ENCODE measurements at places on chromosomes 1 and 21.

DNA sequence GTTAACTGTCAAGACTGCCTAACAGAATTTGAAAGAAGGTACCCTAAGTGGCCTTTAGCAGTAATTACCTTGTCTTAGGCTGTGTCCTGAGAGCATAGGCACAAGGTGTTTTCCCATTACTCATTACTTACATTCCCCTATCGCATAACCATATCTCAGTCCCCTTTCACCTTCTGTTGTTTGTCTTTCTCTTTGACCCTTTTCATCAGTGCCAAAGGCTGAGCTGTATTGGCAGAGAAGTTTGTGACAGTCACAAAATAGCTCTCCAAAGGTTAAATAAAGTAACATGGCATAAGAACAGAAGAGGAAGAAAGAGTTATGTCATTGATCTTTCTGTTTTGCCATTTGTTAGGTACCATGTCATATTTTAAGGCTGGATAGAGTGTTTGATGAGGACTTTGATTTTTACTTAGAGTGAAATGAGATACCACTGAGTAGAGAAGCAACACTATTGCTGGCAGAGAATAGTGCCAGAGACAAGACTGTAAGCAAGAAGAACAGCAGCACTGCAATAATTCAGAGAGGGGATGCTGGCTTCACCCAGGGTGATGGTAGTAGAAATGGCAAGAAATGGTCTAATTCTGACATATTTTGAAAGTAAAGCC lies 497.8 kb downstream of the TTLL7 start:
- DNase-seq, result no peak

- no peak for DNase-seq
Measured at GRCh38 chr1:228151180-228151925, 1.6 kb downstream of the GJC2 start.

DNA sequence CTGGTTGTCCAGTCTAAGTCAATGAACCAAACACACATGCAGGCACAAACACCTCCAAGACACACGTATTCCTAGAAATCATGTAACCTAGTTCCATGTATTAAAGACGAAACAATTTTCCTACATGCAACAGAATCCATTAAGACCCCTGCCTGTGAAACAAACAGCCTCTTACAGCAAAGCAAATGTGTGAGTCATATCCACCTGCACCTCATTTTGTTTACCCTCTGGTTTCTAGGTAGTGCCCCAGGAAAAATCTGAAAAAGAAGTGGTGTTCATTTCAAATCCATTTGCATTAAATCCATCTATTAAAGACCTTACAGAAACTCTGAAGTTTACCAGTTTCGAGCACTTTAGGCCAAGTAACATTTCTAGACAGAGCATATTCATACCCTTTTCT lies 74.1 kb downstream of the VCAM1 start:
- no peak for DNase-seq

DNA sequence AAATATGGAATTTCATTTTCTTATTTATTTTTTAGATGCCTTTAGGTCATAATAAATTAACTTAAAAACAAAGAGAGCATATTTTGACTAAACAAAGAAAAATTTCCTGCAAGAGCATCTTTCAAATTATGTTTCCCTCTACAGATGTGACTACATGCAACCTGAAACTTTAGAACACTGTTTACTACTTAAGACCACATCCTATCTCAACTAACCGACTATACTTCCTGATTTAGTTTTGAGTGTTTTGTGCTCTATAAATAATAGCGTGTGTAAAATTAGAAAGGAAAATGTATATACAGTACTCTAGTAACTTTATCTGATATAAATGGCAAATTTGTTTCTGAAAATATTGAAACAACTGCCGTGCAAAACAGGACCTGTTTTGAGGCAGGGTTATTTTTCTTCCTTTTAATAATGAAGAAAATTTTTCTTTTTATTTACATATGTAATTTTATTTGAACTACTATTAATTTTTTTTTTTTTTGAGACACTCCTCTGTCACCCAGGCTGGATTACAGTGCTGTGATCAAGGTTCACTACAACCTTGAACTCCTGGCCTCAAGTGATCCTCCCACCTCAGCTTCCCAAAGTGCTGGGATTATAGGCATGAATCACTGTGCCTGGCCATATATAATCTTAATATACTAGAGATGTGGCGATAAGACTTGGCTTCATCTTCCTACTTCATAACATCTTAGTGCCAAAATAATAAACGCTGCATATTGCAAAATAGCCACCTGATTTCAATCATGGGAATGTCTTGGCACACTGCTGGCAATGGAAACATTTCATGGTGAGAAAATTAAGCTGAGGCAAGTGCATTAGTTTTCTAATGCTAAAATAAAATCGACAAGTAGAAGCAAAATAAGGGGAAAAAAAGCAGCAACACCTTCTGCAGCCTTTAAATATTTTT lies 12.3 kb downstream of the ZRANB2 start:
- no peak for DNase-seq

- DNase-seq, result no peak
Measured at GRCh38 chr1:6126028-6126427, 54.1 kb downstream of the CHD5 start.

- no peak for DNase-seq
Measured at GRCh38 chr1:1835546-1835945, 55.3 kb downstream of the GNB1 start.

GRCh38 chr1:221416142-221416541 lies 325.7 kb downstream of the DUSP10 start:
- no peak for DNase-seq

GRCh38 chr1:6068932-6069331 lies 23.2 kb downstream of the KCNAB2 start:
- DNase-seq, result no peak

GRCh38 chr1:29456685-29457435 lies 220.5 kb downstream of the PTPRU start:
- DNase-seq, result no peak

DNA sequence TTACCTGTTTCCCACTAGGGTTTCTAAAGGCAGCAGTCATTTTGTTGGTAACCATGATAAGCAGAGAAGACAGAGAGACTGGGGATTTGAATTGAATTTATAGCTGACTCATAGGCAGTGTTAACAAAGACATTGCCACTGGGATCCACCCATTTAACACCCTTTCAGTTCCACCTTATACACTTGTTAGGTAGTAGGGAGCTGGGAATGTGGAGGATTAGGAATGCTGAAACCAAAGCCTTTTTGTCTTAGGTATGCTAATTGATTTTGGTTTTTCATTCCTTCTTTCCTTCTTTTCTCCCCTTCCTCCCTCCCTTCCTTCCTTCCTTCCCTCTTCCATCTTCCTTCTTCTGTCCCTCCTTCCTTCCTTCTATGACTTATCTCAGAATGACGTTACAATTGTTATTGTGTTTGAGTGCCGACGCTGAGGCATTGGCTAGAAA lies 7.5 kb upstream of the EVI5 start:
- DNase-seq, result no peak

DNA sequence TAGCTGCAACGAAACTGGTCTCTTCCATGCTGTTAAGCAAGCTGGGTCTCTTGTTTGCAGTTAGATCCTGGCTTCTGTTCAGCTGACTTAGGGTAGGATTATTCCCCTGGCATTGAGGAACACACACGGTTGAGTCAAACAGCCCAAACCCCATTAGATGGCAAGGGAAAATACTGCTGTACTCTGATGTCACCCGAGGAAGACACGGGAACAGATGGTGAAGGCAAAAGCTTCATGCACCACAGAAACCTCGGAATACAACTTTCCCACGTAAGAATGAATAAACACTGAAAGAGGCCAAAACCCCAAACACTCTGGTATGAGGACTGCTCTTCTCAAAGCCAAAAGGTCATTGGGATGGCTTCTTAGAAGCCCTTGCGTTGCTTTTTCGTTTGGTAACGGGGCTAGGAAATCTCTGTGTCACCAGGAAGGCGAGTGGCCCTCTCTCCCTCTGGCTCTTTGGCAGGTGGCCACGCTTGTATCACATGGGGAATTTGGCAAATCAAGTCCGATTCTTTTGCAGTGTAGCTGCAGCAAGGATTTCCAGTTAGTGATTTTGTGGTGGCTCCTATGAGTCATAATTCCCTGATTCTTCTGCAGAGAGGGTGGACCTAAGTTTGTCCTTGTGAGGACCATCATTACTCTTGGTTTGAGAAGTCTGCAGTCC lies 16.7 kb upstream of the LYST start:
- no peak for DNase-seq

- DNase-seq, result no peak
Measured at GRCh38 chr1:46412893-46413595, 18.9 kb downstream of the FAAH start.

DNA sequence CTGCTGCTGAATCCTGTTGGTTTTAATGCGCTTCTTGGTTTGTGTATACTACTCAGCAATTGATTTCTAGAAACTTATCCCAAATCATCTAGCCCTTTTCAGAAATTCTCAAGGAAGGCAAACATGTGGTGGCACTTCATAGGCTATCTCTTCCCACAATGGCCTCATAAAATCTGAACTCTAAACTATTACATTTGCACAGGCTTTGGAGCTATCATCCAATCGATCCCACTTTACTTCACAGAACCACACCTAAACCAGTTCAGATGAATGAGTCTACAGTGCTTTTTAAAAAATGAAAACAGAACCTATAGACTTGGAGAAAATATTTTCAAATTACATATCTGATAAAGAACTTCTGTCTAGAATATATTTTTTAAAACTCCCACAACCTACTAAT lies 6.9 kb downstream of the STYXL2 start:
- DNase-seq, result no peak

DNA sequence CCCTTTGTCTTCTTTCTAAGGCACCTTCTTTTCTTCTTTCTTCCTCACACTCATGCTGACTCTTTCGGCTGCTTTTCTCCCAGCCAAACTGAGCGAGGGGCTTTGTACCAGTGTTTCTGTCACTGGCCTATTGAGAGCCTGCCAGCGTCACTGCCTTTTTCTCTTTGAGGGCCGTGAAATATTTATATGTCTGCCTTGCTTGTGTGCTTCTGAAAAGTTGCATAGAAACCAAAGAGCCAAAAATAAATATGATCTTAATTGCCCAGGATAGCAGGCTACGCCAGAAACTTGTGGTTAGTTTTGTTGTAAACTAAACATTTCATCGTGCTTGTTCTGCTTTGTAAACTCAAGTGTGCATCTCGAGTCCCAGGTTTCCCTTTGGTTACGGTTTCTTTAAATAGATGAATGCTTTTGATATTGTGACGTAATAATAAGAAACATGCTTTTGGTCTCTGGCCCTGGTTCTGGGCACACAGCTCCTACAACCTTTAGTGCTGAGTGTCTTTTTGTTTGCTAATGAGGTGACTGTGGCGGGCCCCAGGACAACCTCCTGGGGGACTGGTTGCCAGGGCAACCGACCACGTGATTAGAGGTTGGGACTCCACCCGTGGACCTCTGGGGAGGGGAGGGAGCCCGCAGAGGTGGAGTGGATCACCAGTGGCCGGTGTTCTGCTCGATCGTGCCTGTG lies 10.8 kb downstream of the SLC37A1 start:
- DNase-seq, result no peak

All from stimulated activated CD8-positive, alpha-beta memory T cell treated with anti-CD3 and anti-CD28 coated beads, Interleukin-7, amount 100 ng/mL, for 24 hours (primary cell).